ENCODE measurements at places on chromosomes 12 and 14.
A peak's percentile ranks its signal among the peaks of the same experiment; 100 is the strongest.

DNA sequence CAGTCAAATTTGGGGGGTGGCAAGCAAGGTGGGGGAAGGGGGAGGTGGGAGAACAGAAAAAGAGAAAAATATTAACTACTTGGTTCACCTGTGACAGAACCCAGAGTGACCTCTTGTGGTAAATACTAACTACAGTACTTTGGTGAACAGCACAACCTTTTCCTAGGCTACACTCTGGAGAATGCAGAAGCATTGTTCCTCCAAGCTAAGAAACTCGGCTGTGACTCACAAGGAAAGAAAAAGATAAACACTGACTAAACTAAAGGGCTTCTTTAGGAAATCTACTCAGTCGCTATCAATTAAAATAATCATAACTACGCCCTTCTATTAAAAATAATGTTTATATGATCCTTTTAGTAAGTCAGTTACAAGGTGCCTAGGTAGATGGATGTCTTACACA, 5.4 kb downstream of the KCNH5 start:
- DNase-seq = no peak

DNA sequence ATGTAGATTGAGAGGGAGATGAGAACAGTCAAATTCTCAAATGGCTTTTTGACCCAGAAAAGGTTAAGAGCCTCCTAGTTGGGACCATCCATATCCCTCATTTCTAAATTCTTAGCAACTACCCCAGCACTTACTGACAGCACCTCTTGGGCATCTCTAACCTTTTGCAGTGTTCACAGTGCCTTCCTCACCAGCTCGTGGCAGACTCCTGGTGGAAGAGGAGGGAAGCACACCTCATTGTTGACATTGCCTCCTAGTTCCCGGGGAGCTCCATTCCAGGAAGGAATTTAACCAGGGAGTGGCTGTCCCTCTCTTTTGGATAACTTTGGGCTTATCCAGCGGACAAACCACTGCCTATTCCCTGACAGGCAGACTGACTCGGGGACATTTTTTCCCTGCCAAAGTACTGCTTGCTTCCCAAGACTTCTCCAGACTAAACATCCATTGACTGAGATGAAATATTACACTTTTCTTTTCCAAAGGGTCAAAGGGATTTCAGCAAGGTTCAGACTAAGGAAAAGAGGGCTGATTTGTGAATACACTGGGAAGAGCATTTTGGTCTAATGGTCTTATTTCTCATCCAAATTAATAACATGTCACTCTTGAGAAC, 9.0 kb upstream of the OR6J1 start:
- DNase-seq = peak; percentile 52

DNA sequence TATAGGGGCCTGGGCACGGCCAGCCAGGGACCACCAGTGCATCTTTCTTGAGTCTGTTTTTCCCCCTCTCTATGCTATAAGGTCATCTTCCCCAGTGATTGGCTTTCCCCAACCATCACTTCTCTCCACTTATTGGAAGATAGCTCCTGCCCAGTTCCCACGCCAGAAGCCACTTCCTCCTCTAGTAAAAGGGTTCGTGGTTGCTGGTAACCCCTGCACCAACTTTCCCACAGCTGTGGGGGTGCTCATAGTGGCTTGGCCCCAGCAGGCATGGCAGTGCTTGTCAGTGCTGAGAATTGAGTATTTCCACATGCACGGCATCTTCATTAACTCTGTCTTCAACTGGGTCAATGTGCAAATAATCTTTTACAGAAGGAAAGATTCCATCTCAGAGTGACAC, 215.4 kb downstream of the FOXN3 start:
- no peak for DNase-seq

- DNase-seq = no peak
Measured at GRCh38 chr12:24268663-24269186, 319.3 kb upstream of the SOX5 start.

DNA sequence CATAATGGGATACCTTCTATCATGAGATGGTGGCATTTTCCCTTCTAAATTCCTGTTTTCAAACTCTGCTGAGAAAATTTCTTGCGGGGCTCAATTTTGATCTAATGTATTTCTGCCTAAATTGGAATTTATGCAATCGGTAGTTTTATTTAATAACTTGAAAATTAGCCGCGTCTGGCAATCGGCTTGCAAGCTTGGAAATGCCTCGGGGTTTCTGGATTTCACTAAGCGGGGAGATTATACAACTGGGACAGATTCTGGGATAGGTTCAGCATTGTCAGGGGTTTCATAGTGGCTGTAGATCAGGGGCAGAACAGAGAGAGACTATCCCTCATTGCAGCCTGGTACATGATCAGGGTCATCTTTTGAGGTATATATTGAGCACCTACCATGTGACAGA, 8.6 kb downstream of the CCDC60 start:
- no peak for DNase-seq

DNA sequence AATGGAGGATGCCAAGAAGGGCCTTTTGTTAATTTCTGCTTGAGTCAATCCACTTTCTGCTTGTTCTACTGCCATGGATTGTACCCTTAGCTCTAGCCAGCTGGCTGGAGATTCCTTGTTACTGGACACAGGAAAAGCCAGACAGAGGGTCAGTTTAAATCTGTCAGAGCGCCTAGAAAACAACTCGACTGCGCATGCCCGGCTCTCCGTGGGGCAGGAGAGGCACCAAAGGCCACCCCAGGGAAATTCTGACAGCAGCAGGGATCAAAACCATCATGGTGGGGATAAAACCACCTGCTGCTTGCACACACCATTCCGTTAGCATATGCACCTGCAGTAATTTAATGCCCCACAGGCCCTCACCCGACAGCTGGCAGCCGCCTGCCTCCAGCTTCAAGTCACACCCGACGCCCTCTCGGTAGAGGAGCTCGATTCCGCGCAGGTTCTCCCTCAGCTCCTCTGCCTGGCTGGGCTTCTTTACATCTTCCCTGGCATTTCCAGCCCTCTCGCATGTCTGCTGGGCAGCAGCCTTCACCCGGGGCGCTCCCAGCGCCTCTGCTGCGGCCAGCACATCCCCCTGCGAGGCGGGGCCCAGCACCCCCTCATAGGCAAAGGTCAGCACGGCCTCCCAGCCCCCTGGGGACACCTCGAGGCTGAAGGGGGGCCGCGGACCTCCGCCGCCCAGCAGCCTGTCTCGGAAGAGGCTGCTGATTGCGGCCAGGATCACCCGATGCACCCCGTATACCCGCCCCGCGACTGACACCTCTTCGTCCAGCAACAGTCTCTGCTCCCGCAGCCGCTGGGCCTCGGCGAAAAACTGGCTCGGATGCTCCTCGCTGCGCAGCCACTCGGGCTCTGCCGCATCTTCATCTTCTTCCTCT, 1.0 kb downstream of the KLHL33 start:
- no peak for DNase-seq

DNA sequence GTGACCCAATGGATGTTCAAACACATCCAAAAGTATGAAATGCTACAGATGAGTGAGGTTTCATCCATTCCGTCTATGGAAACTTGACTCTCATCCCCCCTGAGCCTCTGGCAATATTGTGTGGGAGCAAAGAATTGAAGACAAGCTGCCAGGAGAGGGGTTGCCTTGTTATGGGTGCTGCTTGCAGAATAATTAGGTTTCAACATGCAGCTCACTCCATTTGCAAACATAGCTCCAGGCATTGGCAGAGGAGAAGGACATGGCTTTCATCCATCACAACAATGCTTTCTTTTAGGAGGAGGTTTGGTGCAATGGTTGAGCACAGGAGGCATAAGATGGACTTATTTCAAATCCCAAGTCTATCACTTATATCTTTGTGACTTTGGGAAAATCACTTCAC, 220.7 kb upstream of the SRRM4 start:
- no peak for DNase-seq

GRCh38 chr12:4418913-4419312, 26.7 kb downstream of the FGF6 start:
- no peak for DNase-seq

DNA sequence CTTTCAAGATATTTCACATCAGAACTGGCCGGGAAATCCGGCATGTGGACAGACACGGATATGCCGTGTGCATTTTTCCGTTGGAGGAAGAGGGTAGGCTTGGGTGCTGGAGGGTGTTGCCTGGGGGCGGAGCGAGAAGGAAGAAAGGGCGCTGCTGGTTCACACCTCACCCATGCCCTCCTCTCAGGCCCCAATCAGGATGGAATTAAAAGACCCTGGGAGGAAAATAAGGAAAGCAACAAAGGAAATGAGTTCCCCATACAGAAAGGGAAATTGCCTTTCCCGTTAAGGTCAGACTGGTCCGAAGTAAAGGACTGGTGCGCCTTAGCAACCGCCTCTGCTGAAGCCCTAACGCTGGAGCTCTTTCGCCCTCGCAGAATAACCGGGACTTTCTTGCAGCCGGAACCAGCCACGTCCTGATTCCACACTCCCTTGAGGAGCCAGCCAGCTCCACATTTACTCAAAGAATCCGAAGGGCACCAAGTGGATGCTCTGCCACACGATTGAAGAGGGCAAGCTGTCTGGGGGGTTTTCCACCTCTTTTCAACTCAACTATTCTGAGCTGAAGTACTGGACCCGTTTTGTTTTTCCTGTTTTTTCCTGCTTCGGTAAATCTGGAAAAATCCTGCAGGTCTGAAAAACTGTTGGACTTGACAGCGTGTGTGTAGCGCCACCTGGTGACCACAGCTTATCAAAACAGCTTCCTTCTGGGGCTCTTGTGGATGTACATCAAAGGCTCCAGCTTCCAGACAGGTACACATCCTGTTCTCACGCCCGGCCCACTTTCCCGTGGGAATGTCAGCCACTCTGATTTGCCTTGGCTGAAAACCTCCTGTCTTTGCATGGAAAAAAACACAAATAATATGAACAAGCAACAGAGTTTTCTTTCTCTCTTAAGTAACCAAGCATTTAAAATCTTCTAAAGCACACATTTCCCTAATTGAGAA, 37.6 kb upstream of the BCL2L14 start:
- DNase-seq = peak; percentile 77

DNA sequence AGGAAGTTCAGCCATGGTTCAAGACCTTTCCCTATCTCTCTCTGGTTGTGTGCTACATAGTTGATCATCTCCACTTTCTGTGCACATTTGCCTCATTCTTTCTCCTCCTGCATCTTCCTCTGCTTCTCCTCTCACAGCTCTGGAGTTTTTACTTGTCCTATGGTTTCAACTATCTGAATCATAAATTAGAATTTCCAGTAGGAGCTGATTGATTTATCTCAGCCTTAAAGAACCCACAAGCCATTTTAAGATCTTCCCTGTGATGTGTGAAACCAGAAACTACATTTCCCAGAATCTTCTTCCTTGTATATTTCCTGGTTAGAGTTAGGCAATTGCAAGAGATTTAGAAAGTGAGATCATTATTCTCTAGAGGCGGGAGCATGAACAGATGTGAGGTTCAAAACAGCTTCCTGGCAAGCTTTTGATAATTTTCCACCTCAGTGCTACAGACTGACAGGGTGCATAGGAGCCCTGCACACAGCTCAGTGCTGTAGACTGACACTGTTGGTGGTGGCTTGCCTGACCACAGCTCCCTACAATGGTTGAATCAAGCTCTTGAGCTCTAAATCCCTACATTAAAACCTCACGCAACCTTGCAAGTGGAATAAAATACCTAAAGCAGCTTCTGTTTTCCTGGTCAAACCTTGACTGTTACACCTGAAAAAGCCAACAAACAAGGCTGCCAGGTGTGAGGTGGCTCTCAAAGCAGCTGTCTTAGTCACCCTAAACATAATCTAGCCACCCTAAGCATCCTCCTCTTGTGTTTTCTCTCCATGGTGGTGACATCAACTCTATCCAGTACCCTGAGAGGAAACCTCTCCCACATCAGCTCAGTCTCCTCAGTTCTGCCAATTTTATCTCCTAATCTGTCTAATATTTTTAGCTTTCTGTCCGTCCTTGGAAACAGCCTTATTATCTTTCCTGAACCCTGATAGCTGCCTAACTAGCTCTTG, 21.5 kb upstream of the IFNG start:
- DNase-seq = peak; percentile 63

DNA sequence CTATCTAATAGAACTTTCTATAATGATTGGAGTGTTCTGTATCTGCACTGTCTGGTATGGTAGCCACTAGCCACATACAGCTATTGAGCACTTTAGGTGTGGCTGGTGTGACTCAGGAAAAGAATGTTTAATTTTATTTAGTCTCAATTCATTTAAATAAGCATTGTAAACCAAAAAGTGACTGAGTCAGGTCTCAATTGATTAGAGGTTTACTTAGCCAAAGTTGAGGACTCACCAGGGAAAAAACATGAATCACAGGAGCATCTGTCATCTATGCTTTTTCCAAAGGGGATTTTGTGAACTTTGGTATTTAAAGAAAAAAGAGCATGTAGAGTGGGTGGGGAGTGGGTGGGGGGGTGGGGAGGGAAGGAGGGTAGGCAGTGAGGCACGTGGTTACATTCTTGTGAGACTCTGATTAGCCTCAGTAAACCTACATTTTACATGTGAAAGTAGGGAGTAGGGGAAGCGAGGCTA, 473.1 kb downstream of the ATP23 start:
- no peak for DNase-seq

DNA sequence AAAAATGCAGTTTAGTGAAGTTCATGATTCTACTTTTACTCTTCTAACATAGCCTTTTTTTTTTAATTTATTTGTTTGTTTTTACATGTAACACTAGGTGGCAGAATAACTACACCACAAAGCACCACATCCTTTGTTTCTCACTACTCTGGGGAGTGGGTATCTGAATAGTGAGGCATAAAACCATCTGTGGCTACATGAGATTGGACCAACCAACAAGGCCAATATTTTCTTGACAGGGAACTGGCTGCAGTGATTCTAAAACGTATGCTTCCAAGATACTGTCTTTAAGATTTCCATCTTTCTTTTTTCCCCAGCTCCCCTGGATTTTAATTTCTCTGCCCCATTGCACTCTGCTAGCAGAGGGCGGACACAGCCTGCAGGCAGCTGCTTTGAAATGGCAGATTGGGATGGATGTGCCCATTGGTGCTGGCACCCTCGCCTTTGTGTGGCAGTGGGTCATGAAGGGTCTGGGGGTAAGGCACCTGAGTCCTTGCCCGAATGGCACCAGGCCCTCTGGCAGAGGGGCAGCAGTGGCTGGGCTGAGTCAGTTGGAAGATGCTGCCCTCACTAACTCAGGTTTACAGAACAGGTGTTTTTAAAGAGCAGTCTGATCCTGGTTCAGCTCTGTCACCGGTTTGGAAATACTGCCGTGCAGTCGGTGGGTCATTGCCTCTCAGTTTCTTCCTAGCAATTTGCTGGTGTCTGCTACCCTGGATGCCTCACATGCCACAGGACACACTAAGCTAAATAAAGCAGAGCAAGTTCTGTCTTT, 429.1 kb downstream of the RAD51B start:
- DNase-seq = peak; percentile 55

Measured in CD4-positive, alpha-beta T cell treated with Interleukin-6 at 100 ng/mL for 8 hours (primary cell).